ELF-1 (cell line): ENCODE measurements at places on chromosomes 4 and X.
A peak's percentile ranks its signal among the peaks of the same experiment; 100 is the strongest.

- no peak for DNase-seq
Measured at GRCh38 chr4:37434469-37434868, 189.9 kb downstream of the NWD2 start.

- no peak for DNase-seq
Measured at GRCh38 chr4:119050527-119051090, 85.0 kb upstream of the MYOZ2 start.

DNA sequence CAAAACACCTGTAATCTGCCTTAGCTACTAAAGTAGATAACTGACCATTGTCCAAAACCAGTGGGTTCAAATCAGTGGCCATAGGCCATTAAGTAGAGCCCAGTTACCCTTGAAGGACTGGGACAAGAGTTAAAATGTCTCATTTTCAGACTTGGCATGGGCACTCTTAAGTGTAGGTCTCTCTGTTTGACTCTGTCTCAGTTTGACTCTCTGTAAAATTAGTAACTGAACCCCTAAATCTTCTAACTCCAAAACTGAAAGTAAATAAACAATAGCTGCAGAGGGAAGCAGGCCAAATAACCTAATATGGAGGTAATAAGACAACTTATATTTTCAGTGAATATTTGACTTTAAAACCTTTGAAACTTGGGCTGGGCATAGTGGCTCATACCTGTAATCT, 89.1 kb downstream of the SLC16A2 start:
- DNase-seq, result no peak

GRCh38 chr4:147682755-147683154, 1.2 kb downstream of the PRMT9 start:
- no peak for DNase-seq

DNA sequence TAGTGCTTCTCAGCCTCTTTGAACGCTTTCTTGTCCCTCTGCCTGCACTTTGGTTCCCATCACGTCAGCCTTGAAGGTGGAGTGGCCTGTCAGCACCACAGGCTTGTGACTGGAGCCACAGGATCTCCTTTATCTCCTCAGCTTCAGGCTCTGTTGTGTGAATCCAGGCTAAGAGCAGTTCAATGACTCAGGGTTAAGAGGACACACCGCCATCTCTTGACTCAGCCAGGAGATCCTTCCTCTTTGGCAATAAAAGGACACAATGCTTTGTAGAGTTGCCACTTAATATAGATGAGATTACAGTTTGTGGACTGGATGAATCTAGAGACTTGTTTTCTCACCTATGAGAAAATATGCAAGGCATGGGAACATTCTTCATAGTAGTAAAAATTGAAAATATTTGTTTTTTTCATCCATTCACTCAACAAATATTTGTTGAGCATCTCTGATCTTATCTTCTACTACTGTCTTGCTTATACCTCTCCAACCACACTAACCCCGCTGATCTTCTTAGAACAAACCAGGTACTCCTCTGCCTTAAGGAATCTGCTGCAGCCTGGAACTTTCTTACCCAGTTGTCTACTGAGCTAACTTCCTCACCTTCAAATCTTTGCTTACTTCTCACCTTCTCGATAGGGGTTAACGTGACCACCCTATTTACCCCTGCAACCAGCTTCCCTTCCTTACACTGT, 62.3 kb downstream of the UCHL1 start:
- peak; percentile 28 for DNase-seq

GRCh38 chrX:150150076-150150779, 211.9 kb upstream of the EOLA2 start:
- DNase-seq, result no peak

- DNase-seq, result no peak
Measured at GRCh38 chrX:31223817-31224216, 152.0 kb upstream of the FTHL17 start.

DNA sequence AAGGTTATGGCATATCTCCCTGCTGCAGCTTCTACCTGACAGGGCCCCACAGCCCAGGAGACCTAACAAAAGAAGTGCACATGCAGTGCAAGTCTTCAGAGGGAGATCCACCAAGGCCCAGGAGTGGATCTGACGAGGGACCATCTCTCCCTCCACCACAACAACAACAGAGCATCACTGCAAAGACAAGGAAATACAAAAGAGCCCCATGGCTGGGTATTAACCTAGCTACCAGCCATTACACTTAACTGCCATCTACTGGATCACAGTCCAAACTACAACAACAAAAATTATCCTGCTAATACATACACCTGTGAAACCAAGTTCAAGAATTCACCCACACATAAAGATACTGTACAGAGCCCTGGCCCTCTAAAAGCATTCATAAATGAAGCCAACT, 280.2 kb upstream of the SLC7A11 start:
- DNase-seq, result peak; percentile 44

GRCh38 chr4:81179326-81179725, 35.7 kb downstream of the PRKG2 start:
- no peak for DNase-seq

DNA sequence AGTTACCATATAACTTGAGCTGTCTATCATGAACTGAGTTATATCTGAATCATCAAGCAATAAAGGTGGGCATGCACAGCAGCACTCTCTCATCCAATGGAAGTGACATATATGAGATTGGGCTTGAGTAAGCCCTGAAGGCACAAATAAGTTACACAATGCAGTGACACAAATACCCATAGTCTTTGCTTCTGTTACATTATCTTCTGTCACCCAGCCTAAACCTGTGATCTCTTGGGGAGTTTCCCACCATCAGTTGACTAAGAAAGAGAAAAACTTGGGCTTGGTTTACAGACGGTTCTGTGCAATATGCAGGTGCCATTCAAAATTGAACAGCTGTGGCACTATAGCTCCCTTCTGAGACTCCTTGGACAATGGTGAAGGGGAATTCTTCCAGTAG, 138.8 kb upstream of the IL15 start:
- no peak for DNase-seq

DNA sequence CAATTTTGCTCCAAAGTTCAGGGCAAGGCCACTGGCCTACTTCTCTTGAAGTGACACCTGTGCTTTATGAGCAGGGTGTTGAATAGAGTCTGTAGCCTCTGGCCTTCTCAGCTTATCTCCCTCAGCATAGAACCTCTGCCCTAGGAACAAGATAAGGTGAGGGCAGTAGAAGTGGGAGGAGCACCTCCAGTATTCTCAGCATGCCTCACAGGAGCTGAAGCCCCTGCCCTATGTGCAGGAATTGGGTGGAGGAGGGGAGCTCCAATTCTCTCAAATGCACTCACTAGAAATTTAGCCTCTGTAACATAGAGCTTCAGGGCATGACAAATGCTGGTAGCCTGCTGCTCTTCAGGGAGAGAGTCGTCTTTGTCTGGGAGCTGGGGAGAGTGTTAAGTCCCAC, 479.3 kb downstream of the IL1RAPL1 start:
- DNase-seq, result peak; percentile 85

- no peak for DNase-seq
Measured at GRCh38 chr4:38803833-38804653, 548 bp downstream of the TLR1 start.

DNA sequence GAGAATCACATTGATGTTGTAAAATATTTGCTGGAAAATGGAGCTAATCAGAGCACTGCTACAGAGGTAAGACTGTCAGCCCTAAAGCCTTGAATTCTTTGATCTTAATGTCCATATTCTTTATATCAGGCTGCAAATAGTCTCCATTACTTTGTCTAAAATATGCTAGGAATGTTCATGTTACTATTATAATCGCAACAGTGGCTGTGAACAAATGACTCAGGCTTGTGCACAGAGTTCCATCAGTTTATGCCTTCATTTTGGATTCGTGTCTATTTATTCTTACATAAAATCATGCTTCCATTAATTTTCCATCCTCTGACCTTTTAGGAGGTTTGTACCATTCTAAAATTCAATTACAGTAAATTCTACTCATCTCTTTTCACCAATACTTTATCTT, 182.7 kb downstream of the ANK2 start:
- DNase-seq, result no peak

- no peak for DNase-seq
Measured at GRCh38 chr4:48792348-48793006, 12.4 kb upstream of the FRYL start.

DNA sequence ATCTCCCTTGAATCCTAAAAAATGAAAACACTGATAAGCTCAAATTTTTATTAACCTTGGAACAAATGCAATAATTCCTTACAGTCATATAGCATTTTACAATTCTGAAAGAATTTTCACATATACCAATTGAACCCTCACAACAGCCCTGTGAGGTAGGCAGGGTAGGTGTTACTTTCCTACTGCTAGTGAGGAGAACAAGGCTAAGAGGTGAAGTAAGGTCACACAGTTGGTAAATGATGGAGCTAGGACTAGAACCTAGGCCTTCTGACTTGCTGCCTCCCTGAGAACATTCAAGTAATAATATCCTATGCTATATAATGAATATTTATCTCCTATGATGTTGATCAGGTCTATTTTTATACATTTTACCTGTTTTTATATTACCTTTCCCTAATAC, 9.7 kb downstream of the TAF9B start:
- DNase-seq, result no peak

- DNase-seq, result no peak
Measured at GRCh38 chr4:76898385-76898692, 395 bp upstream of the SOWAHB start.

- no peak for DNase-seq
Measured at GRCh38 chrX:77635373-77635772, 150.6 kb downstream of the ATRX start.

GRCh38 chr4:88341227-88342192, 37.1 kb upstream of the HERC6 start:
- DNase-seq, result peak; percentile 19

DNA sequence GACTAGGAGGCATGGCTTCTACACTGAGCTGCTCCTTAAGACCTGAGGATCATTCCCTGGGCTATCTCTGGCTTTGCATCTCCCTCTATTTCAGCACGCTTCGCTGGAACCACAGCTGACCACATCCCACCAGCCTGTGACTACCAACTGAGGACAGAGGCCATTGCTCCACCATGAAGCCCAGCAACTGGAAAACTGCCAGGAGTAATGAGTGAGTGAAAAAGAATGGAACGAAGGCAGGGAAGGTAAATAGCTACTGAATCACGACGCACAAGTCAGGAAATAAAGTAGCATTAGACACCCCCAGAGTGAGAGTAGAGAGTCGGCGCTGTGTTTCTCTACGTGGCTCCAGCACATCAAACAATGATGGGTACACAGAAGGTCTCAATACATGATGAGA, 314.7 kb downstream of the LDB2 start:
- no peak for DNase-seq

DNA sequence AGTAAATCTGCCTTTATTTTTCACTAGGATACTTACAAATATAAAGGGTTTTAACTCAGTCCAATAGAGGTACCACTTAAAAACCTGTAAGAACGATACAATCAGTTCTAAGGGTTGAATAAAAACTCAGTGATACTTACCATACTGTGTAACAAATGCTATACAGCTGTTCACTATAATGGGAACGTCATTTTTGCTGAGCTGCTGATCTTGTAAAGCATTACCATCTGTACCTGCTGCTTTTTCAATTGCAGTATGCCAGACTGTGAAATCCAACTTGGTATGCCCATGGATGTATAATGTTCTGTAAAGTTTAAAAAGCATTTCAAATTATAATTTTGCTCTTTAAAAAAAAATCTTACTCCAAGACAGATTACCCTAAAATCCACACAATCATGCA, 111.2 kb downstream of the ARAP2 start:
- no peak for DNase-seq

GRCh38 chr4:93791570-93792195, 36.9 kb upstream of the ATOH1 start:
- DNase-seq, result peak; percentile 67

DNA sequence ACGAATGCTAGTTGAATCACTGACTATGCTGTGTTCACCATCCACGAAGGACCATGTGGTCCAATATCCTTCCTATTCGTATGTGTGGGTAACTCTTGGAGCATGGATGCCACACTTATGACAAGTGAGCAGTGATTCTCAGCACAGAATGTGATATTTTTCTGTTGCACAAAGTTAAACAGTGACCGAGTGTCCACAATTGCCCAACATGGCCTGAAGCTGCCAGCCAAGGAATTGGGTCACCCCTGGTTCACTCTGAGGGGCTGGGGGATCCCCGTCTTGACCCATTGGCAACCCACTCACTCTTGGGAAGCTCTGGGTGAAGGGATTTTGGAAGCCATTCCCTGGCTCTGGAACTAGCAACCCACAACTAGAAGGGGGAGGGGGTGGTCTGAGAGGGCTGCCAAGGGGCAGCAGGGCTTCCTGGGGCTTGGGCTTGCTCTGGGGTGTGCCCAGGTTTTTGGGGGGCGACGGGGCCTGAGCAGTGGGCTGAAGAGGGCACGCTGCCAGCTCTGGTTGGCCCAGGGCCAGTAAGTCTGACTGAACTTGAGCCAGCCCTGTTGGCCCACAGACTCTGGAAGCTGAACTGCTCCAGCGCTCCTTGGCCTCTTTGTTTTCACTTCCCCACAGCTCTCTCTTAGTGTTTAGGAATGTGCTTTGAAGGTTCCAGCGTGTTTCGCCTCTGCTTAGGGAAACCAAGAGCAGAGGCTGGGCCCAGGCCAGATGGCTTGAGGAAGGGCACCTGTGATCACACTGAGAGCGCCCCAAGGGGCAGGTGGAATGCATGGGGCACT, 43.1 kb upstream of the BCOR start:
- DNase-seq, result peak; percentile 77

GRCh38 chr4:52408471-52408870, 250.6 kb downstream of the USP46 start:
- no peak for DNase-seq

- peak; percentile 29 for DNase-seq
Measured at GRCh38 chrX:80513625-80514024, 93.4 kb downstream of the TENT5D start.

GRCh38 chr4:79682801-79683530, 274.9 kb upstream of the GK2 start:
- DNase-seq, result no peak

GRCh38 chr4:158786121-158786601, 17.3 kb downstream of the FNIP2 start:
- no peak for DNase-seq

- no peak for DNase-seq
Measured at GRCh38 chr4:151865744-151866591, 105.2 kb upstream of the GATB start.

DNA sequence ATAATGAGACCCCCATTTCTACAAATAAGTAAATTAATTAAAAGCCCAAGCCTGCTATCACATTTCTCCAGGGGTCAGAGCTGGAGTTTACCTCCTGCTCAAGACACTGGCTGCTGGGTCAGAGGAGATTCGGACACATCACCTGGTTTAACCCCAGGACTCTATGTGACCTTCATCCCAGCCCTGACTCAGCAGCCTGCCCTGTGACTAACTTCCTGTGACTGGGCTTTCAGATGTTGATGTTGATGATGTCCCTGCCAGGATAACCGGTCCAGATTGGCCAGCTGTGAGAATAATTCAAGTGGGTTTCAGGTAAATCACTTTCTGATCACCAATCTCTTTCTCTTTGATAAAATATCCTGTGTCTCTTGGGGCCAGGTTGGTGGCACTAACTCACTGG, 102.4 kb upstream of the MAML3 start:
- no peak for DNase-seq

DNA sequence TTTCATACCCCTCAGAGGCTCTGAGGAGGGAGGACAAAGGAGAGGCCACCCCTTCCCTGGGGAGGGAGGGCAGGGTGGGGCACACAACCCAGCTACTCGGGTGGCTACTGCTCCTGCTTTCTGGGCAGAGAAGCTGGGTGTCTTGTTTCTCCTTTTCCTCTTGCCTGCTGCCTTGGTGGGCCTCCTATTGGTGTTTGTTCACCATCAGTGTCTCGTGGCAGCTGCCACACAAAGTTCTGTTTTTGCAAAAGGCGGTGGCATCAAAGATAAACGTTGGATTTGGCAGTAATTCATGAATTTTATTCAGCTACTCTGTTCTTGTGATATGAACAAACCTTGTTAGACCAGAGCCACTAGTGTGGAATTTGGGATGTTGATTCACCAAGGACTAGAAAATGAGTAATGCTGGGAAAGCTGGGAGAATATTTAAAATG, 153.0 kb upstream of the SCML1 start:
- no peak for DNase-seq
